ENCODE measurements at places on chromosomes 6 and 20.

GRCh38 chr6:96645106-96645505 lies 82.2 kb downstream of the FHL5 start:
- no peak for DNase-seq

DNA sequence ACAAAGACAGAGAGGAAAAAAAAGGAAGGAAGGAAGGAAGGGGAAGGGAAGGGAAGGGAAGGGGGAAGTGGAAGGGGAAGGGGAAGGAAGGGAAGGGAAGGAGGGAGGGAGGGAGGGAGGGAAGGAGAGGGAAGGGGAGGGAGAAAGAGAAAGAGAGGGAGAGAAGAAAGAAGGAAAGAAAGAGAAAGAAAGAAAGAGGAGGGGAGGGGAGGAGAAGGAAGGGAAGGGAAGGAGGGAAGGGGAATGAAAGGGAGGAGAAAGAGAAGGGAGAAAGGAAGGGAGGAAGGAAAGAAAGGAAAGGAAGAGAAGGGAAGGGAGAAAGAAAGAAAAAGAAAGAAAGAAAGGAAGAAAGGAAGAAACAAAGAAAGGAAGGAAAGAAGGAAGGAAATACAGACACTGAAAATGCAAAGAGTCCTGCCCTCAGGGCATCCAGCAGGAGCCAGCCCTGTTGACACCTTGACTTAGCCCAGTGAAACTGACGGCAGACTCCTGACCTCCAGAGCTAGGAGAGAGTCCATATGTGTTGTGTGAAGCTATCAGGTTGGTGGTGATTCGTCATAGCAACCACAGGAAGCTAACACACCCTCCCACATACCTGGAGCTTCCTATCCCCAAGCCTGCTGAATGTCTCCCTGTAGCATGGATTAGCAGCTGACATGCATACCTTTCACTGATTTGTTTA lies 58.7 kb upstream of the SULF2 start:
- no peak for DNase-seq

- DNase-seq: no peak
Measured at GRCh38 chr20:47238780-47239718, 117.5 kb downstream of the ZMYND8 start.

DNA sequence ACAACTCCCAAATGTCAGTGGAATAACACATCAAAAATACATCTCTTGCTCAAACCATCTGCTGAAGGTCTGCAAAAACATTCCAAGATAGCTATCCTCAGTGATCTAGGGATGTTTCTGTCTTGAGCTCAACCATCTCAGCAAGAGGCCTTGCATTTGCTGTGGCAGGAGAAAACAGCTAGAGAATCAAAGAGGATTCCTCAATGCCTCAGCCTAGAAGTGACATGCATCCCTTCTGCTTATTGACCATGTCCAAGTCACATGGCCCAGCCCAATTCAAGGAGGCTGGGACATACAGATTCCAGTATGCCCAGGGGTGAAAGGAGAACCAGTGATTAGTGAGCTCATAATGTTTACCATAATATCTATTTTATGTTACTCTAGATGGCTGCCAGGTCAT lies 269.5 kb downstream of the PLCB1 start:
- DNase-seq: no peak

DNA sequence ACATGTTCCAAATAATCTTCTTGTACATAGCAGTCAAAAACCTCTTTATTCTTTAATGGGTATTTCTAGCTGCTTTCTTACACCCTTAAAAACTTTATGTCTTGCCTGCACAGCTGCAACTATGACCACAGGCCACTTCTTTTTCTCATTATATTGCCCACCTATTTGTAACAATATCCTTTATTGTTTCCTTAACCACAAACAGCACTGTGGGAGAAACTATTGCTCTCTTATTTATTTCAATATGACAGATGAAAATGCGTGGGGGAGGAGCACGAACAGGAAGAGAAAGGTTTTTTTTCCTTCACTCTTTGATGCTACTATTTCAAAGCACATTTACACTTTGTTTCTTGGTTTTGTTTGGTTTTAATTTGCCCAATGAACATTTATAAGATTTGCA lies 253.5 kb downstream of the GJA1 start:
- DNase-seq: no peak

DNA sequence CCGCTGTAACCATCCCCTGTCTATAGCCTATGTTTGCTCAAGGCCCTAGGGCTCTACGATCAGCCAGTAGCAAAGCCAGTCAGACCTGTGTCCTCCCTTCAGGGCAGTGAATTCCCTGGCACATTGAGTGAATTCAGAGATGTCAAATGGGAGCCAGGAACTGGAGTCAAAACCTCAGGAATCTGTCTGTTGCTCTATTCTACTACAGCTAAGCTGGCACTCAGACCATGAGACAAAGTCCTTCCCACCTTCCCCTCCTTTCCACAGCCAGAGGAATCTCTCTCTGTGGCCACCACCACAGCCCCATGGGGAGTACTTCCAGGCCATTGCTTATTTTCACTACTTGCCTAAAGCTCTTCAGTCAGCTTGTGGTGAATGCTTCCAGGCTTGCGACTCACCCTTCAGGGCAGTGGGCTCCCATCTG lies 82.0 kb downstream of the PKIB start:
- DNase-seq: no peak

- DNase-seq: no peak
Measured at GRCh38 chr6:146339716-146340115, 203.9 kb upstream of the RAB32 start.

DNA sequence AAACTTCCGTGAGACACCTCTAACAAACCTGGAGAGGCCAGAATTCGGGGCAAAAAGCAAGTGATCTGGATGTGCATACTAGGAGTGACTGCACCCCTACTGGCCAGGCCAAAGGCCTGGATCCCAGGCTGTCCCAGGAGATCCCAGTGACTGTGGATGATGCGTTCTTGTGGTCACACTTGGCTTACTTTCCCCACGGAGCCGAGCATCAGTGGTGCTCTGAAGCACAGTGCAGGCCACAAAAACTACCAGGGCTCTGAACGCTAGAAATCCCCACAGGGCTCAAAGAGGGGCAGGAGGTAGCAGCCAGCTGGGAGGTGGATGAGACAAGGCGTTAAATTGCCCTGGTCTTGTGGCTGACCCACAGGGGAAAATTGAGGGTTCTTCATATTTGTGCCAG lies 7.1 kb downstream of the TRIM26 start:
- DNase-seq: no peak

All from stimulated activated CD8-positive, alpha-beta memory T cell treated with anti-CD3 and anti-CD28 coated beads, Interleukin-12 subunit alpha, Interleukin-12 subunit beta, amount 100 ng/mL, for 4 hours (primary cell).